ENCODE measurements at places on chromosomes 2 and 18. TPM values are rescaled to one million over a fixed set of nuclear protein-coding genes. Genes with fewer than 3 reads are reported as not detected.

The FAM110C gene
- total RNA-seq: 4.8 TPM

The LIMS3 gene
- 3.1 TPM for total RNA-seq

The DHRS9 gene
- 7.6 TPM for total RNA-seq

The PLA2R1 gene
- 9.0 TPM for total RNA-seq

- DNase-seq: no peak
Observed at GRCh38 chr2:30488012-30488659, 41.1 kb downstream of the LCLAT1 start.

GRCh38 chr18:24127735-24128134 is 11.1 kb upstream of the CABYR start:
- no peak for DNase-seq

DNA sequence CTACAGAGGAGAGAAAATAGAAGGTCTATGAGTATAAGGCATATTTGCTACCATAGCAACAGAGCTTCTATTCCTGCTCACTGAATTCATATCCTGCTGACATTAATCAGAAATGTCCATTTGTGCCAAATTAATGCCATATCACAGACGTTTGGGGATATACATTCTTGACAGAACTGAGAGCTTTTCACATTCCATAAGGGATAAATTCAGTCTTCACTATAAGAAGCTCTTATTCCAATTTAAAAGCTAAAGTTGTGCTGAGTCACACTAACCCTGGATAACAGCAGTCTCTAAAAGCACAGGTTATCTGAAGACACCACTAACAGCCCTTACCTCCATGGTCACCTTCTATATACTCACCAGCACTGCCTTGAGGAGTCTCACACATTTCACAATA is 178.1 kb downstream of the RAB3GAP1 start:
- DNase-seq: no peak

- DNase-seq: no peak
Observed at GRCh38 chr2:195537811-195538210, 119.2 kb upstream of the SLC39A10 start.

DNA sequence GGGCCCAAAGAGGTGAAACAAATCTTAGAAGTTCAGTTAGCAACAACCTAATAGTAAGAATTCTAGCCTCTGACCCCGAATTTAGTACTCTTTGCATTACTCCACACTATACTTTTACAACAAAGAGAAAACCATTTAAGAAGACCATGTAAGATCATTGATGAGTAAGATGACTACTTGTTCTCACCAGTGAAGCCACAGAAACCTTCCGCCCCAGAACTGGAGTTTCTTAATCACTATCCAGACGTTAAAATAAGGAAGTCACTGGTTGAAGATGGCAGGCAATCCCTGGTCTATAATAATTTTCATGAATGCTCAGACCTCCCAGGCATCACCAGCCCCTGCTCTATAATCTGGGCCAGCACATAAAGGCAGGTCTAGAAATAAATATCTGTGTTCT is 95.0 kb downstream of the TMEM163 start:
- DNase-seq: no peak

- no peak for DNase-seq
Observed at GRCh38 chr18:41237317-41237716, 717.7 kb upstream of the PIK3C3 start.
